ENCODE measurements at places on chromosomes 3 and 15.
A peak's percentile ranks its signal among the peaks of the same experiment; 100 is the strongest.

DNA sequence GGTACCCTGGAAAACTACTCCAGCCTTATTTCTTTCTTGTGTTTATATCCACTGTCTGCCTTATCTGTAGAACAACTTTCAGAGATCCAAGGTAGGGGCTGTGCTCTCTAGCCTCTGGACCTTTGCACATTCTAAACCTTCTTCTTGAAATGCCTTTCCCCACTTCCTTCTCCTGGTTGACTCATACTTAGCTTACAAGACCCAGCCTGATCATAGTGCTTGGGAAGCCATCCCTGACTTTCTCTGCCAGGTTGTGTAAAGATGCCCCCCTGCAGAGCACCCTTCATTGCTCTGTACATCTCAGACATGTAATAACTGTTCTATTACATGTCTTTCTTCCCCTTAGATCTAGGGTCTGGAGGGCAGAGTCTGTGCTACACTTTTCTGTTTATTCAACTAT is 50.1 kb downstream of the PPM1L start:
- DNase-seq: no peak

- DNase-seq: peak; percentile 19
Observed at GRCh38 chr15:36882487-36883131, 217.7 kb downstream of the MEIS2 start.

DNA sequence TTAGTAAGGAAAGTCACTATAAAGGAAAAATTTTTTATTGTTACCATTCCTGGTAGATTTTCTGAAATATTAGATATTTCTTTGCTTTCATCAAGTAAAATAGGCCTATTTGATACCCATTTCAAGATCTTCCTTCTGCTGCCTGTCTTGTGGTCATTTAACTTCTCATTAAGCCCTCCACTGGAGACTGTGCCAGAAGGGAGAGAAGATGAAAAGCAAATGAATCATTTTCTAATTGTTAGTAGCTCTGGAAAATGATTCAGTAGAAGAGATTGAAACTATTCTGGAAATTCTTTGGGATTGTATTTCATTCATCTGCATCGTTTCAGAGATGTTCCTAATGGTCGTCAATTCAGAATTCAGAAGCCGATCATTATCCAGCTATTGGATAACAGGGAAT is 3.2 kb downstream of the KCTD6 start:
- no peak for DNase-seq

DNA sequence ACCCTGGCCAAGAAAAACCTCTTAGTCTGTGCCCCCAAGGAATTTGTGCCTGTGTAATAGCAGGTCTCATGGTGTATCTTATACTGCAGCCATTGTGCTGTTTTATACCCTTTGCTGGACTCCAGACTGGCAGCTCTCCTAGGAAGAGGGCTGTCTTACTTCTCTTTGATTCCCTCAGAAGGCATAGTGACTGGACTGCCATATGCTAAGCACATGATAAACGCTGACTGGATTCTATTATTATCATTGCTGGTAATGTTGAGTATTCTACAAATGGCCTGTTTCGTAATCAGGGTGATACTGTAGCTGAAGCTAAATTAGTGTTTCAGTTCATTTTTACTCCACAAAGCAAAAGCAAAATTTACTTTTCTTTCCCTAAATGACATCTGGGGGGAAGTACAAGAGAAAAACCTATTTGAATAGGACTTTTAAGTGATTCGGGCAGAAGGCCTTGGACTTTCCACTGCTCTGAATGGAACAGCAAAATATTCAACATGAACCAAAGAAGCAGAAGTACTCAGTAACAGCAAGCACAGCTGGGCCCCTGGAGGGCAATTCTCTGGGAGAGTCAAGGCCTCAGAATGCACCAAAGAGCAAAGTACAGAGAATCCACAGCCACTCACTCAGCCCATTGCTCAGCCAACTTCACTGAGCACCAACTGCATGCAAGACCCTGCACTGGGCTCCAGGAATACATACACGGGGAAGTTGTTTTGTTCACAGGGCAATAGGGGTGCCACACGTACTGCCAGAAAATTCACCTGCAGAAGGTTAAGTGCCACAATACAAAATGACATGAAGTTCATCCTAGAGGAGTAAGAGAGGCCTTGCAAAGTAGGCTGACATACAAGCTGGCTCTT is 7.9 kb upstream of the BCL2A1 start:
- no peak for DNase-seq

GRCh38 chr15:63231706-63232105 is 42.3 kb downstream of the RAB8B start:
- no peak for DNase-seq

- DNase-seq: no peak
Observed at GRCh38 chr3:17967111-17967510, 224.7 kb upstream of the TBC1D5 start.

DNA sequence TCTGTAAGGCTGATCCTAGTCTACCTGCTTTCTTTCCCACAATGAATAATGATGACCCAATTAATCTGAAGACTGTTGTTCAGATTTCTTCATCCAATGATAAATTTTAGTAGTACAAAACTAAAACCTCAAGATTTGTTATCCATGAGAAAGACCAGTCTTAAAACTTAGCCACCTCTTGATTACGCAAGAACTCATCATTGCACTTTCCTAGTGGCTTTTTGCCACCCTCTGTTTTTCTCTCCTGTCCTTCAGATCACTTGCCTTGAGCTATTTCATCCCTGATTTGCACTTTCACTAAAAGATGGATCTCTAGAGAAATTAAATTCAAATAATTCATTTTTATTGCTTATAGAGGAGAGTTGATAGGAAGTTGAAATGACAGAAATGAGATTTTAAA is 142.7 kb upstream of the RBMS3 start:
- no peak for DNase-seq

- DNase-seq: no peak
Observed at GRCh38 chr15:67853454-67853853, 13.6 kb upstream of the RNU6-1 start.

GRCh38 chr3:79253271-79253670 is 514.5 kb downstream of the ROBO1 start:
- no peak for DNase-seq

GRCh38 chr15:100073982-100074381 is 267.8 kb downstream of the ADAMTS17 start:
- DNase-seq: no peak

DNA sequence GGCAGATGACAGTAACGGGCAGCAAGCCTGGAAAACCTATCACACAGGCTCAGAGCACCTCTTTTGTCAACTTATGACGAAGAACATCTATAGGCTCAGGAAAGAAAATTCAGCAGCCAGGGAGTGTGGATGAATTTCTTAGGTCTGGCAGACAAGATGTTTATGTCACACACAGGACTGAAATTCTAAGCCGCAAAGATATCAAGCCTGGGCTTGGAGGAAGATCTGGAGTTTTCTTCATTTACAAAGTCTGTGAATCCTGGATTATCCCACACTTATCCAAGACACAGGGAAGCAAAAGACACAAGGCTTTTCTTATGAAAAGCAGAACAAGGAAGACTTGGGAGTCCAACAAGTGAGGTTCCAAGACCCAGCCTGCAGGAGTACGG is 23.4 kb upstream of the CHCHD6 start:
- no peak for DNase-seq

DNA sequence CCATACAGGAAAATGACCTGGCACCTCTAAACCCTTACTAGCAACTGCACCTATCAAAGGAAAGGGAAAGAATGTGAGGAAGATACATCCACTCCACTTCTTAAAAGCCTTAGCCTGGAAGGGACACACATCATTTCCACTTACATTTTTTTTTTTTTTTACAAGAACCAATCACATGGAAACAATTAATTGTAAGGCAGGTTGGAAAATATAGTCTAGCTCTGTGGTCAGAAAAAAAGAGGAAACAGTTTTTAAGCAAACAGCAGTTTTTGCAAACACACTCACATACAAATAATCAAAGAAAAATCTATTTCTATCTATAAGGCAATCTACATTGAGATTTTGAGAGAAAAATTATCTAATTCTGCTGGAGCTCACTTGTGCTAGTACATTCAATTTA is 98.9 kb upstream of the SPRED1 start:
- DNase-seq: no peak
